ENCODE measurements at places on chromosomes 12 and 14.

- DNase-seq = no peak
Measured at GRCh38 chr14:98741523-98741922, 530.5 kb downstream of the BCL11B start.

GRCh38 chr14:96090441-96091148, 51.4 kb downstream of the C14orf132 start:
- no peak for DNase-seq

GRCh38 chr12:100114574-100114973, 28.1 kb downstream of the BLTP3B start:
- no peak for DNase-seq

GRCh38 chr14:101521473-101521915, 39.8 kb upstream of the DIO3 start:
- no peak for DNase-seq

GRCh38 chr12:38664661-38665269, 240.6 kb downstream of the CPNE8 start:
- DNase-seq = no peak

GRCh38 chr12:92827836-92828431, 101.2 kb downstream of the EEA1 start:
- peak; percentile 43 for DNase-seq
